ENCODE measurements at places on chromosomes 5 and 9.

GRCh38 chr9:107706701-107707427 lies 217.3 kb upstream of the KLF4 start:
- DNase-seq = no peak

DNA sequence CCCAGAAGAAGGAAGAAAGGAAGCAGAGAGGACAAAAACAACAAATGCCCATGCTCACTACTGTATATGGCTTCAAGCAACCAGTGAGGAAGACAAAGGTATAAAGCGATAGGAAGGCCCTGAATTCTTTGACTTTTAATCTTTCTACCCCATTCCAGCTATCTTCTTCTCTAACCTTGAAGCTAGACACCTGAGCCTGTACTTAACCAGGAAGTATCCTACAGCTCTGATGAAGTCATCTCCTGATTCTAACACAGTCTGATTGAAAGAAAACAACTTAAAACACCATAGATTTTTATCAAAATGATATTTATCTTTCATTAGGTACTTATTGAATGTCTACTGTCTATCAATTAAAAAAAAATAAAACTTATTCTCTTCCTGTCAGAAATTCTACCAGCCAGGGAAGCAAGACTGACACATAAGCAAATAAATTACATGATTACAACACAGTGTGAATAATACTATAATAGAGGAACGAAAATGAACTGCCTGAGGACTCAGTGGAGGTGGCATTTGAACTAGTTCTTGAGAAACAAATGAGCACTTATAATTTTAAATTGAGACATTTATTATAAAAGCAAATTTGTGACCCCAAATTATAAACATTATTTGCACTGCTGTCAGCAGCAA lies 123.3 kb upstream of the ELL2 start:
- no peak for DNase-seq

DNA sequence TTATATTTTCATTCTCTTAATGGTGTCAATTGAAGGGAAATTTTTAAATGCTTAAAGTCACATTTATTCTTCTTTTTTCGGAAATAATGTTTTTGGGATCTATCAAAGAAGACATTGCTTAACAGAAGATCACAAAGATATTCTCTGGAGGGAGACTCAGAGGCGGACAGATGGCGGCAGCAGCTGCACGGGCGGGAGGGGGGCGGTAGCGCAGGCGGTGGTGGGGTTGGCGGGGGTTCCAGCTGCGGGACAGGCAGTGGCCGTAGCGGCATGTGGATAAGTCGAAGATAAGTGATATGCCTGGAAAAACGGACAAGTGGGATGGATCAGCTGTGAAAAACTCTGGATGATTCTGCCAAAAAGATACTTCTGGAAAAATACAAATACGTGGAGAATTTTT lies 31.6 kb upstream of the ZDHHC11B start:
- no peak for DNase-seq

GRCh38 chr5:93296338-93296737 lies 284.7 kb downstream of the NR2F1-AS1 start:
- no peak for DNase-seq

GRCh38 chr9:32968101-32969011 lies 33.1 kb downstream of the APTX start:
- no peak for DNase-seq

DNA sequence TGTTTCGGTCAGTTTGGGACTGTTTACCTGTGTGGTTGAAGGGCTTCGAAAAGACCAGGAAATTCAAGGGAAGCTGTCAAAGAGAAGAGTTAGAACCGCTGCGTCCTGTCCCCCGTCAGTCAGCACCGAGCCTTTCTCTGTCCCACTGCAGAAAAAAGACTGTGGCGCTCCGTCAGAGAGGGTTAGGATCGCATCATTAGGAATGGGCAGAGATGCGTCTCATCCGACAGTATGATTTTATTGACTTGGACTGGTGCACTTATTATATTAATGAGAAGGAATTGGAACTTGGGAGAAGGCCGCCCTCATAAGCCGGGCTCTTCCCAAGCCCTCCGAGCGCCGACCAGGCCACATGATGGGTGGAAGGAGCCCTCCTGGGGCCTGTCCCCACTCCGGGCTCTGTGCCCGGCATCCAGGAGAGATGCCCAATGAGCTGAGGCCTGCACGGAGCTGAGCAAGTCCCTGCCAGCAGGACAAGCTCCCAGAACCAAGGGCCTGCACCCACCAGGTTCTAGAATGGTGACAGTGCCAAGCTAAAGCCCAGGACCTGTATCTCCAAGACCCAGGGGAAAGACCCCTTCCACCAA lies 71.5 kb downstream of the NEK6 start:
- DNase-seq = no peak

DNA sequence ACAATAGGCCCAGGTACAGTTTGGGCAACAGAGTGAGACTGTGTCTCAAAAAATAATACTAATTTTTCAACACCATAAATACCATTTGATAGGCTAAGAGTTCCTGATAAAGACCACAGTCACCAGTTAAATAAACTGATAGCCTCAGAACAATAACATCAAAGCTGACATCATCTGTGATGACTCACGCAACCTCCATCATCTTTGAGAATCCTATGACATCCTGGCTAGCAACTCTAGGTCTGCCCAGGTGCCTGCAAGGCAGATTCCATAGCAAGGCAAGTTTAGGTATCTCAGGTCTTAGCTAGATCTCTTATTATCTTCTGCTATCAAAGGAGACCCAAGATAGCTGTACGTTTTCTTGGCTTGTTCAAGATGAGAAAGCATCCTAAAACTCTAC lies 30.5 kb upstream of the UBAP2 start:
- peak; percentile 27 for DNase-seq

GRCh38 chr9:122076117-122076516 lies 17.0 kb downstream of the TTLL11 start:
- DNase-seq = no peak

- DNase-seq = no peak
These were observed 37.2 kb downstream of the MARVELD2 start for GRCh38 chr5:69451941-69452647.

- DNase-seq = no peak
These were observed 768.1 kb upstream of the GRAMD2B start for GRCh38 chr5:125655156-125655555.

GRCh38 chr5:125367702-125368101 lies 621.3 kb upstream of the ZNF608 start:
- DNase-seq = no peak
